Endothelial cell of coronary artery (primary cell): ENCODE measurements at places on chromosomes 2 and 18. TPM values are rescaled to one million over a fixed set of nuclear protein-coding genes. Genes with fewer than 3 reads are reported as not detected.

The RAX gene
- not detected in 2 replicates for total RNA-seq

The DSG3 gene
- total RNA-seq, result under 0.01 TPM in 1 of 2 replicates, not detected in the other

The EVA1A gene
- total RNA-seq, result 88.6 and 116 TPM in 2 replicates

The NFATC1 gene
- 3.0 and 3.4 TPM in 2 replicates for total RNA-seq

The RBKS gene
- 0.99 and 1.0 TPM in 2 replicates for total RNA-seq

The OTOS gene
- total RNA-seq, result not detected in 2 replicates

The SERPINB3 gene
- total RNA-seq, result not detected in 2 replicates

The BIN1 gene
- 68.0 and 70.7 TPM in 2 replicates for total RNA-seq

The VWA3B gene
- total RNA-seq, result 0.19 TPM in 1 of 2 replicates, not detected in the other

The FOXD4L1 gene
- 0.18 TPM in 1 of 2 replicates, not detected in the other for total RNA-seq

The SFTPB gene
- not detected in 2 replicates for total RNA-seq

The GPBAR1 gene
- total RNA-seq, result under 0.01 TPM in 1 of 2 replicates, not detected in the other

The REL gene
- 4.5 and 5.9 TPM in 2 replicates for total RNA-seq

The PARD6G gene
- total RNA-seq, result 0.75 and 1.3 TPM in 2 replicates

The EFR3B gene
- 0.28 and 0.81 TPM in 2 replicates for total RNA-seq

The CNGA3 gene
- total RNA-seq, result not detected in 2 replicates

The GALNT13 gene
- total RNA-seq, result 0.09 and 0.36 TPM in 2 replicates

The UGT1A1 gene
- not detected in 2 replicates for total RNA-seq

The RAB6D gene
- not detected in 2 replicates for total RNA-seq

The CFAP65 gene
- under 0.01 TPM in 1 of 2 replicates, not detected in the other for total RNA-seq

The NABP1 gene
- 44.1 and 46.1 TPM in 2 replicates for total RNA-seq

The BARD1 gene
- 13.6 and 32.6 TPM in 2 replicates for total RNA-seq

The TMEM247 gene
- total RNA-seq, result not detected in 2 replicates

The HRH4 gene
- not detected in 2 replicates for total RNA-seq

The PSMA8 gene
- not detected in 2 replicates for total RNA-seq

The RBM43 gene
- total RNA-seq, result 2.8 and 3.1 TPM in 2 replicates

The ZNF521 gene
- total RNA-seq, result 65.4 and 78.2 TPM in 2 replicates

The IL1R1 gene
- total RNA-seq, result 2.4 and 23.2 TPM in 2 replicates

The SCN9A gene
- 0.47 and 1.2 TPM in 2 replicates for total RNA-seq

The ERMN gene
- not detected in 2 replicates for total RNA-seq
